ENCODE measurements at places on chromosomes 11 and 22.
A peak's percentile ranks its signal among the peaks of the same experiment; 100 is the strongest.

DNA sequence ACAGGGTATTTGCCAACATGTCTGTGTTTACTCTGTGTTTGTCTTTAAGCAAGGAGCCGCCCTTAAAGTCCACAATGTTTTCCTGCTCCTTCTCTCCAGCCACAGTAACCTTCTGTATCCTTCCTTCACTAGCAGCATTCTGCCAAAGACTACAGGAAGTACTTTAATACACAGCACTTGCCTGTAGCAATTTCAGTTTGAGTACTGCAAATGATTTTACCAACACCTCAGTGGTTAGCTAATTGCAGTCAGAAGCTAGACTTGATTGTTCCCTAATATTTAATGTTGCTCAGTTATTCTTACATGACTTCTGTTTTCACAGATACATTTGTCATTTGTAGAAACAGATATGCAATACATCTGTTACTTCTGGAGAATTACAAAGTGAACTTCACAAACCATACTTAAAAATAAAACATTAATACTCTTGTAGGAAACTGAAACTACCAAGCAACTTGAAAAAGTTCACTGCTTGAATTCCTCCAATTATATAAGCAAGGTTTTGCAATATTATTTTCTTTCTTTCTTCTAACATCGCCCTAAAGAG is 69.1 kb downstream of the FCHSD2 start:
- no peak for DNase-seq

DNA sequence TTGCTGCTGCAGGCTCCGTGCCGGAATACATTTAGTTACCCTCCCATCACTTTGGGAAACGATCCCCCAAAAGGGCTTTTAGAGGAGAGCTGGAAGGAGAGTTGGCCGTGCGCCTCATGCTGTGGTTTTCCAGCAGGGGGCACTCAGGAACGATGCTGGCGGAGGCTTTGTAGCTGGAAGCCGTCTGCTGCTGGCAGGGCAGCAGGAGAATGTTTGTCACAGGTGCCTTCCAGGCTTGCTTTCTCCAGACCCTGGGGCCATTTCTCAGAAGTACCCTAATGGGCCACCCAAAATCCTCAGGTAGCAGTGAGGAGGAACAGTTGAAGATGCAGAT is 30.0 kb upstream of the CABP7 start:
- peak; percentile 69 for DNase-seq

DNA sequence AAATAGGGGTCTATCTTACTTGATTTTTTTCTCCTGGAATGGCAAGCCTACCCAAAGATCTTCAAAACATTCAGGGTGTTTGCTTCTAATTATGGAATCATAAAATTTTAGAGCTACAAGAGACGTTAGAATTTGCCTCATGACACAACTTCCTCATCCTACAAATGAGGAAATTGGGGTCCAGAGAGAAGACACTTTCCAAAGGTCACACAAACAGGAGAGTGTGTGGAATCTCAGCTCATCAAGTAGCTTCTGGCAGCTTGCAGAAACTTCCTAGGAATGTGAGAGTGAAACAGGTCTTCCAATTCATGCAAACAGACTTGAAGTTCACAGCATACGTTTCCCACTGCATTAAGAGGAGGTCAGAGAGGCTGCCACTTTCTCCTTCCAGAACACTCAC is 976.0 kb downstream of the OPCML start:
- DNase-seq, result no peak

DNA sequence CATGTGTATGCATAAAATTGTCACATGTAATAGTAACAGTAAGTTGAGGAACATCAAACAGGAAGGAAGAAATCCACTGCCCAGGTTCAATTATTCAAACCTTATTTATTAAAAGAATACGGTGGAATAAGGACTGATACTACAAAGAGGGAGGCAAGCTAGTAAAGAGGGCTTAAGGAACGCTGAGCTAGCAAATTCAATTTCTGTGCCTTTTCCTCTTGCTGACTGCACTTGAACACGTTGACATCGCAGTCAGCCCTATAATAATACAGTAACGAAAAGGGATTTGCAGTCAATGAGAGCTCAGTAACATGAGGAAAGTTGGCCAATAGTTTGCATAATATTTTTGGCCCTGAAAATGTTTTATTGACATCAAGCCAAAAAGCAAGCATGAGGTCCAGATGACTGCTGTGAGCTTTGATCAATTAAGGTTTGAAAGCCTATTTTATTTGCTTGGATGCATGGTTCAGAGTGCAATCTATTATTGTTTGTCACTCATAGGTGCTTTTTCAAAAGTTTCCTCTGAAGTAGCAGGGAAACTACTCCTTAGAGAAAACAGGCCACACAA is 861.8 kb downstream of the LRRC4C start:
- DNase-seq, result no peak

- DNase-seq, result no peak
Measured at GRCh38 chr22:35522225-35523149, 18.1 kb upstream of the RASD2 start.

- DNase-seq, result no peak
Measured at GRCh38 chr11:31643857-31644256, 134.3 kb downstream of the ELP4 start.

GRCh38 chr11:60511393-60511792 is 3.8 kb upstream of the MS4A13 start:
- DNase-seq, result no peak

- peak; percentile 86 for DNase-seq
Measured at GRCh38 chr22:25564320-25564978, at the start of gene GRK3. Gene GRK3 (plus strand): TSS chr22:25564675. CDS start chr22:25565041, 366 bp downstream.

GRCh38 chr11:10486161-10486840 is 31.2 kb downstream of the AMPD3 start:
- peak; percentile 50 for DNase-seq

DNA sequence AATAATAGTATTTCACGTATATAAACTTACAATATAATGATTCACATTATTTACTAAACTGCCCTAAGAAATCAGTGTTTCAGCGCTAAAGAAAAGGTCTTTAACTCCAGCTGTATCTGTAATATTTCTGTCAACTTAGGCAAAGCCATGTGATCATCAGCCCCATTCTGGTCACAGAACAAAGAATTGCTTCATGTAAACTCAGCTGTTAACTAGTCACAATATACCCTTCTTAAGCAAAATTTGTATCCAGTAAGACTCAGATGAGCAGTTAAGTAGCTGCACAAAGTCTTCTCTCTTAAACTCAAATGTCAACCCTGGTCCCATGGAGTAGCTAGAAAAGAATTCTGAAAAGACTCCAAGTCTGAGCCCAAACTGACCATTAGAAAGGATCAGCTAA is 26.6 kb downstream of the HPS5 start:
- DNase-seq, result no peak

- peak; percentile 56 for DNase-seq
Measured at GRCh38 chr22:49760630-49761571, 66.8 kb downstream of the BRD1 start.

DNA sequence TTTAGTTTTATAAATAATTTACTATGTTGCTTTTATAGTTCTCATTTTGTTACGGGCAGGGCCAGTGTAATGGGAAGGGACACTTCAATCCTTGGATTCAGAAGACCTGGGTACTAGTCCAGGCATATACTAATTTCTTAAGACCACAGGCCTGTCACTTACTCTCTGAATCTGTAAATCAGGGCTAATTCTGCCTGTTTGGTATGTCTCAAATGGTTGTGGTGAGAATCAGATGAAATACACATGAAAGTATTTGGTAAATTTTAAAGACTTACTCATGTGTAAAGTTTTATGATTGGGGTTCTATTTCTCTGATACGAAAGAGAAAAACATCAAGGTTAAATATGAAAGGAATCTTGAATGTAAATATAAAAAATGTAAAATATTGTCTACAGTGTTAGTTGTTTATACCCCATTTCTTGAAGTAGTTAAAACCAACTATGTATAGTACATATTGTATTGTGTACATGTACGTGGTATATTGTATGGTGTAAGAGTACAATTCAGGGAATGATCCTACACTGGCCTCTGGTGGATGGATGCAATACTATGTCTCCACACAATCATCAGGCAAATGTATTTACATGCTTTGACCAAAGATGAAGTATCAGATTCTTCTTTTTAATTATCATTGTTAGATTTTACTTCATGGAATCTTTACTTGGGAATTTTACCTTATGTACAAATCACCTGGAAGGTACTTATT is 24.5 kb upstream of the RAG2 start:
- no peak for DNase-seq

DNA sequence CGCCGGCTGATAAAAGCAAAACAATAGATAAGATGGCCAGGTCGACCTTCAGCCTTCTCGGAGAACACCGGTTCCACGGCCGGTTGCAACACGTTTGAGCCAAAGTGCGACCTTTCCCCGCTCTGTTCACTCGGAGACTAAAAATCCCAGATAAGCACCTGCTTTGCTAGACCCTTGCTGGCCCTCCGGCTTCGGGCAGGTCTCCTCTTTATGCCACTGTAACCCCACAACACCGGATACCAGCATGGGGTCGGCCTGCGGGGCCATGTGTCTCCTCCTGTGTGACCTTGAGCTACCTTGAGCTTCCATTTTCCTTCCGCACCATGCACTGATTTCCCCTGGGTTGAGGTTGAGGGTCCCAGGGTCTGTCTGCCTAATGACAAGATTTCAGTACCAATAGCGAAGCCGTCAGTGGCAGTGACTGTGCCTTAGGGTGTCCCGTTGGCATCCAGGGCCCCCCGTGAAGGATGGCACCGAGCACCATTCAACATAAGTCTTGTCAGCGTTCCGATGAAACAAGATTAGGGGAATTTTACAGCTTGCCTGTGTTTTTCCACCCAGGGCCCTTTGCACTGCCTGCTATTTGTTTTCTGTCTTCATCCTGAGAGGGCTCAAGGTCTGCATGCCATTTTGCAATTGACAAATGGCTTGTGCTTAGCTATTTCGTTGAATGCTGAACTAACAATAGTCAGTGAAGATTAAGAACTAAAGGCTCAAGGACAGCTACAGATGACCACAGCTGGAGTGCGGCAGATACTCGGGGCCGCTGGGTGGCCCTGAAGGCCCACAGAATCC is 118.6 kb downstream of the KCNQ1 start:
- DNase-seq, result no peak

GRCh38 chr22:17845790-17846189 is 71.5 kb upstream of the BID start:
- DNase-seq, result no peak

DNA sequence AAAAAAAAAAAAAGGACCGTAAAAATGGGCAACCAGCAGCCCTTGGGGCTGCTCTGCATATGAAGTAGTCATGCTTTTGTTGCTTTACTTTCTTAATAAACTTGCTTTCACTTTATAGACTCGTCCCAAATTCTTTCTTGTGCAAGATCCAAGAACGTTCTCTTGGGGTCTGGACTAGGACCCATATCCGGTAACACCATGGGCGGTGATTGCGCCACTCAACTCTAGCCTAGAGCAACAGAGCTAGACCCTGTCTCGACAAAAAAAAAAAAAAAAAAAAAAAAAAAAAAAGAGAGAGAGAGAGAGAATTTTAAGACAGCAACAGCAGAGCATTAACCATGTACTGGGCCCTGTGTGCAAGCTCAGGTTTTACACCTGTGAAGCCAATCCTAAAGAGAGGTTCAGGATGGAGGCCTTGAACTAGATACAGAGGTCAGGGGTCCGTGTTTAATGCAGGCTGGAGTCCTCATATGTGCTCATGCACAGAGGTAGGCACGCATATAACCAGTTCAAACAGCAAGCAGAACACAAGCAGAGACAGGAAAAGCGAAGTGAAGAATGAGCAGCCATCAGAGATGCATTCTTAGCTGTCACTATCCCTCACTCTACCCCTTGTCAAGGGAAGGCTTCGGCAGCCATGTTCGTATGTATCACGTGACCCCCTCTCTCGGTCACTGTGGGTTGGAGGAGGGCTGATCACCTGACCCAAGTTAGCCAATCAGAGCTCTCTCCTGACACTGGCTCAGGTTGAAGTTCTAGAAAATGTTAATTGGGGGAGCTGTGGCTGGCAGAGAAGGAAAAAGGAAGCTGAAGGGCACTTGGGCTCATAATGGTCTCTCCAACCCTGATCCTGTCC is 16.7 kb upstream of the SYT12 start:
- DNase-seq, result no peak

DNA sequence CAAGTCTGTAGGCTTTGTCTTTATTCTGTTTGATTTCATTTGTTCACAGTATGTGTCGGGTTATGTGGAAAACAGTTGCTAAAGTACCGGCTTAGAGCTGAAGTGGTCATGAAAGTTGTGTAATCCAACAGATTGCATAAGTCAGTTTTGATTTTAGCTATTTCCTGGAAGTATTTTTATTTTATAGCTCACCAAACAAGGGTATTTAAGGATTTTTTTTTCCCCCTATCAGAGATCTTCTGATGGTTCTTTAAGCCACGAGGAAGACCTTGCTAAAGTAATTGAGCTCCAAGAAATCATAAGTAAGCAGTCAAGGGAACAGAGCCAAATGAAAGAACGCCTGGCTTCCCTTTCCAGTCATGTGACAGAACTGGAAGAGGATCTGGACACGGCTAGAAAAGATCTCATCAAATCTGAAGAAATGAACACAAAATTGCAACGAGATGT is 55.9 kb downstream of the PPFIA1 start:
- no peak for DNase-seq

- DNase-seq, result no peak
Measured at GRCh38 chr22:45562537-45563361, 60.1 kb downstream of the FBLN1 start.

- DNase-seq, result no peak
Measured at GRCh38 chr22:36745301-36745995, 30.5 kb downstream of the IFT27 start.

GRCh38 chr22:22118987-22119386 is 125.6 kb upstream of the VPREB1 start:
- no peak for DNase-seq

DNA sequence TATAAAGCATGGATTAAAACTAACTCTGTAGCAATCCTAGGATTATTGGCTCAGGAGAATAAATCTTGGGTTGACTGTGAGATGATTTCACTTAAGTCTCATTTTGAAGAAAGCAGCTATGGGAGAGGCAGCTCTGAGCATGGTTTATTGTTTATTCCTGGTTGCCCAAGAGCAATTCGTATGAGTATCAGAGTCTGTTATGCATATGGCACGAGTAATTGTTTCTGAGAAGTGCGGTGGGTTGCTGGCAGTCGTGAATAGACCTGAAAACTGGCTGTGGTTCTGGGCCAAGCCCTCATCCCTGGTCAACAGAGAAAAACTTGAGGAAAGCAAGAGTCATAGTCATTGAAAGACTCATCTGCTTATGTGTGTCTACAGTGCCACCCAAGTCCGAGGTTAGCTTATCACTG is 26.8 kb downstream of the DIXDC1 start:
- DNase-seq, result no peak

GRCh38 chr22:17767233-17768065 is 6.8 kb downstream of the BID start:
- peak; percentile 77 for DNase-seq

GRCh38 chr11:94866936-94867795 is 99.0 kb downstream of the AMOTL1 start:
- DNase-seq, result no peak

- DNase-seq, result no peak
Measured at GRCh38 chr11:92702037-92702804, 267.2 kb upstream of the MTNR1B start.

GRCh38 chr11:12968101-12968500 is 41.0 kb upstream of the RASSF10 start:
- no peak for DNase-seq

DNA sequence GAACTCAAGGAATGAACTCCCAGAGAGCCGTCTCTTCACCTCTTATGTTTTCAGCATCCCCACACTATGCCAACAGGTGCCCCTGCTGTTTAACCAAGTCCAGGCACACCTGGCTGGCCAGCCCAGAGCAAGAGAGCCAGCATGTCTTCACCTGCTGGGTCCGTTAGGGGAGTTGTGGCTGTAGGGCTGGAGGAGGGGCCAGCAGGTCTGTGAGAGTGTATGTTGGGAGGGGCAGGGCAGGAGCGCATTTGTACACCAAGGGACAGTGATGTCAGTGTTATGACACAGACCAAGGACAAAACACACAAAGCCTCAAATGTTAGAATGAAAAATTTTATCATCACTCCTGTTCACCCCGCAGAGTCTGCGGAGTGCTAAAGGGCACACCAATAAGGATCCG is 5.8 kb downstream of the PATZ1 start:
- no peak for DNase-seq
